ENCODE measurements at places on chromosomes 6 and 20.

- no peak for DNase-seq
These were observed 148.0 kb upstream of the LRFN2 start for GRCh38 chr6:40735121-40735520.

DNA sequence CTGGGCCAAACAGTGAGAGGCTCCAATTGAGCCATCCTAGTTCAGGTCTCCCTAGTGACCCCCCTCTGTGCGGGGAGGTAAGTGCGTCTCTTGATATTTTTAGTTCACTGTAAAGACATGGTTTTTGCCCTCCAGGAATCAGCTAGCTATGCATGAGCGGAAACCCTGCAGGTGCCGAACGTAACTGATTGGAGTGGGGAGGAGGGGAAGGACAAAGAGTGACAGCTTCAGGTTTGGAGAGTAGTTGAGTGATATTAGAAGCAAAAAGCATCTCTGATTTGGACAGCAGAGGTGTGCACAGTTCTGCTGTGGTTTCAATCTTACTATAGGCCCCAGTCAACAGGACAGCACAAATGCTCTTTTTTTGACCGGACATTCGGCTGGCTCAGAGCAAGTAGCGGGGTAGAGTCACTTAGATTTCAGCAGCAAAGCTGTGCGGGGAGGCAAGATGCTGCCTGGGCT lies 31.8 kb downstream of the TBC1D7 start:
- no peak for DNase-seq

DNA sequence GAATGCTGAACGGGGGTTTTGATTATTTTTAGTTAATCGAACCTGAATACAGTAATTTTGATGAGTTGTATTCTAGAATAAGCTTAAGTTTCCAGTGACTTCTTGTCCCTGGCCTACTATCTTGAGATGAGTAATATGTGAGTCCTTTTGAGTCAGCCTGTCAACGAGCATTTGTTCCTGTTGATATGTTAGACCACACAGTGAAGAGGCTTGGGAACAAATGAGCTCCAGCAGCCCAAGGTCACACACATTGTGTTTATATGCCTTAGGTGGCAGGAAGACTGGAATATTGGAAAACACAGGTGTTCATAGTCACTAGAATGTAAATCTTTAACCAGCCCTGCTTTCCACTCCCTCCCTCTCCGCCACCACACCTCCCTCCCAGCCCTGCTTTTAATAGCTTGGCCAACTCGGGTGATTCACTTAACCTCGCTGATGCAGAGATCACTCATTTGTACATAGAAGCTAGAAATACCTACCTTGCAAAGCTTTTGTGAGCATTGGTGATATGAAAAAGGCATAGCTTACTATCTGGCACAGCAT lies 9.1 kb downstream of the SMPDL3A start:
- DNase-seq, result no peak

GRCh38 chr20:57759724-57760123 lies 49.9 kb upstream of the PMEPA1 start:
- DNase-seq, result no peak

GRCh38 chr20:46173652-46174468 lies 55.7 kb downstream of the CD40 start:
- no peak for DNase-seq

DNA sequence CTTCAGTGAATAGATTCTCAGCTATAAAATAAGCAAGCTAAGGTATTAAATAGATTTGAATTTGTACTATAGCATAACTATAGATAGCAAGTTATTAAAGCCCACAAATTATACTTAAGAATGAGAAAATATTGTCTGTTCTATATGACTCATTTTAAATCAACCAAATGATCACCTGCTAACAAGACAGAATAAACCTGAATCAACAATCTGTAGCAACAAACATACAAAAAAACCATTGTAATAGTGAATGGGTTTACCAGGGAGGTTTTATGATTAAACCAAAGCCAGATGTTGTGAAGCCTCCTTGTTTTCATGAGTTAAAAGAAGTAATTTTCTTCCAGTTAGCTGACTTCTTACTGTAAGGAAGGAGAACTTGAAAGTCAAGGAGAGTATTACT lies 71.9 kb upstream of the HTR1B start:
- DNase-seq, result no peak

DNA sequence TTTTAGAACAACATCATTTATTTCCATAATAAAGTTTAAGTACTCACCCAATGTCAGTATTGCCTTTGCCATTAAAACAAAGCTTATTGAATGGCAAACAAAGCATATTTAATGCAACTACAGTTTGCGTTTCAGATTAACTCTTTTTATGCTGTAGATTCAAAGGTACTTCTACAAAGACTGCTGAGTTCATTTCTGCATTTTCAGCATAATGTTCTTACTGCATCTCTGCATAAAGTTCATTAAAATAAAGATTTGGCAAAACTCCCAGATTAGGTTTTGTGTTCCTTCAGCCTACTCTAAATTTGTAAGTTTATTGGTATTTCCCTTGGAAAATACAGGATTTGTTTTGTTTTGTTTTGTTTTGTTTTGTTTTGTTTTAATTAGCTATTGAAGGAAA lies 359.4 kb downstream of the ADGRB3 start:
- no peak for DNase-seq

GRCh38 chr6:11229655-11230046 lies 2.8 kb downstream of the NEDD9 start:
- no peak for DNase-seq

DNA sequence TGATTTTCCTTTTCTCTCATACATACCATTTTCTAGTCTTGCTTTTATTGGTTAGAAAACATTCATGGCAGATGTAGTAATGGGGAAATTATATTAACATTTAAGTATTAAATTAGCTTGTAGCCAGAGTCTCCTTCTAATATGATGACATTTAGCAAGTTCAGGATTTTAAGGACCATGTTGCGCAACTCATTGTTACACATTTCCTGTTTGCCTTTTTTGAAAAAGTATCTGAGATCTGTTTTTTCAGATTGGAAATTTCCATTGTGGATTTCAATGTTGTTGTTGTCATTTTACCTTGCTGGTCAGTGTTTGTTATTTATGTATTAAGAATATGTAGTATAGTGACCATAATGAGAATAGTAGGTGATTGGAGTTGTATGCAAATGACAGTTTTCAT lies 38.7 kb downstream of the CDKAL1 start:
- DNase-seq, result no peak

DNA sequence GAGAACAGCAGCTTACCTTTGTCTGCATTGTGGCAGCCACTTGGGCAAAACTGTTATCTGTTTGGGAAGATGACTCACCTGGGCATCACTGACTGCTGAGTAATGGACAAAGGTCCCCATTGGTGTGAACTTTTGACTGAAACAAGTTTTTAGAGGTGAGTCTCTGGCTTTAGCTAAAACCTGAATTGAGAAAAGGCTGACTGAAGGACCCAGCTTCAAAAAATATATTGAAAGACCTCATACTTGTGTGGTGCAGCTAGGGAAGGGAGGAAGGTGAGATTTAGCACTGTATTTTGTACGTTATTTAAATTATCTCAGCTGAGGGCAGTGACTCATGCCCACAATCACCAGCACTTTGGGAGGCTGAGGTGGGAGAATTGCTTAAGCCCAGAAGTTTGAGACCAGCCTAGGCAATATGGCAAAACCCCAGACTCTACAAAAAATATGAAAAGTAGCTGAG lies 4.5 kb upstream of the CITED2 start:
- peak; percentile 19 for DNase-seq

- no peak for DNase-seq
These were observed 21.2 kb downstream of the NHLRC1 start for GRCh38 chr6:18101271-18101670.

GRCh38 chr20:25008388-25009217 lies 16.1 kb upstream of the APMAP start:
- DNase-seq, result no peak

DNA sequence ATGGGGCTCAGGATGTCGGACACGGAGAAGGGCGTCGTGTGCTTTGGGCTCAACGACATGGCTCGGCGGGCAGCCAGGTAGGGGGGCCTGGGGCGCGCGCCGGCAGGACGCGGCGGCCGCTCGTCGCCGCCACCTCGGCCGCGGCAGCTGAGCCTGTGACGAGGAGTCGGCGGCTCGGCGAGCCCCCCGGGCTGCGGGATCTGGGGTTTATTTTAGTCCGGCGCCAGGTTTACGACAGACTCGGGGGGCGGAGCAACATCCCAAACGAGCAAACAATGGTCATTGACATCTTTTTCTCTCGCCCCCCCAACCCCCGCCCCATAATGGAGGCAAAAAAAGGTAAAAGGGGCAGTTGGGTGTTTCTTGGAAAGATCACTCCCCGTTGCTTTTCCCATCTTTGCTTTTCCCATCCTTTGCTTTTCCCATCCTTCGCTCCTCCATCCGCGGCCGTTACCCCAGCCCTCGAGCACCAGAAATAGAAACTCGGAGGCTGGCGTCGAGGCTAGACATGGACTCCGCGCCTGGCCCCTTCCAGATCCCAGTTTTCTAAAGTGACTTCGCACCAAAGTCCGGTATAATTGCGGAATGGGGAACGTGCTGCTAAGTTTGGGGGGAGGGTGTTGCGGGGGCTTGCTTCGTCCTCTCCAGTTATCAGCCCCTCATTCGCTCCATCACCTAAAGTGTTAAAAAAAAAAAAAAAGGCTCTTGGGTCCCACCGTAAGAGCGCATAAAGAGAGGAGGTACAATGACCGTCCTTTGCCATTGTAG lies at the start of gene NKX2-4:
Gene NKX2-4 (minus strand): TSS at position 186 of the 768 bp plus-strand sequence. CDS start 127 bp downstream, at position 59.
- DNase-seq, result no peak

DNA sequence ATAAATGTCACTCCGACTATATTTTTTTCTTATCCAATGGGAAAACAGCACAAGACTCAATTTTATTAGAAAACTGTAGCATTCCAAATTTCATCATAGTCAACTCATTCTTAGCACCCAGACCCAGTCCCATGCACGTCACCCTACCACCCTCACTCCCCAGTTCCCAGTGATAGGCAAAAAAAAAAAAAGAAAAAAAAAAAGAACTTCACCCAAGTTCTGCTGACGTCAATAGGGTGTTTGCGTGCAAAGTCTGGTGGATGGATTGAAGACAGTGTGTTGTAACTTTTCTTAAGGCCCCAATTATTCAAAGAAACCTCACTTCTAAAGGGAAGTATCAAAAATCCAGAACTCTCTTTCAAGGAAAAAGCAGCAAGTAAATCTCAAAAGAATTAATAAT lies 213.9 kb upstream of the PRDM1 start:
- no peak for DNase-seq

DNA sequence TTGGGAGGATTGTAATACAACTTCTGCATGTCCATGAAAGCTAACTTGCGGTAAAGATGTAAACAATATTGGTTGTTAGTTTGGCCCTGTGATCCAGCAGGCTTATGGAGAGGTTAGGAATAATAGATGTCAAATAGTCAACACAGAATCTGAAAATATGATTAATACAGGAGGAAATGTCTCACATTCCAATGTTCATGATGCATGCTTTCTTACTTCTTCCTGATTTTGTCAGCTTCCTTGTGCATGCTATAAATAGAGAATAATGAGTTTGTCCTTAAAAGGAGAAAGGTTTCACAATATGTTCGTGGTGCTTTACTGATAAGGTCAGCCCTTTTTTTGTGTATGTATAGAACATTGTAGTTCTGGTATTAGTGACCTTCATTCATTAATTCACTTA lies 136.7 kb downstream of the MMUT start:
- DNase-seq, result no peak

DNA sequence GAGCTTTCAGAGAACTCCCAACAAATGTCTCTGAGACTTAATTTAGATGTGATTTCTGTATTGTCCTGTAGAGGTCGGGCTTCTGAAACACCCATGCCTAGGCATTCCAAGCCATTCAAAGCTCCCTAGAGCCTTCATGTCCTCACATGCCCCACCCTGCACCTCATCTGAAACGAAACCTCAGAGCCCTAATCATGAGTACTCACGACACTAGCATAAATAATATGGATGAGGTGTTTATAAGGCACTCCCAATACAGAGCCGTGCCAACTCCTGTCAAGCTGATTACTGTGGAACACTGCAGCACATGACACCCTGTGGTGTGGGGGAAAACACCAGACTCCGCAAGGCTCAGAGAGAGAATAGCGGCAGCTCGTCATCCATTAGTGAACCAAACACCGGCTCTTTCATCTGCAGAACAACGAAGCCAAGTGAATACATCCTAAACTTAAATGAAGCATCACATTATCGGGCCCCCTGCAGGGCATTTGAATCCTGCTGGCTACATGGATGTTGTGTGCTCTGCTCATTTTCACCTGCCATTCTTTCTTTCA lies 83.8 kb downstream of the FNDC1 start:
- no peak for DNase-seq

DNA sequence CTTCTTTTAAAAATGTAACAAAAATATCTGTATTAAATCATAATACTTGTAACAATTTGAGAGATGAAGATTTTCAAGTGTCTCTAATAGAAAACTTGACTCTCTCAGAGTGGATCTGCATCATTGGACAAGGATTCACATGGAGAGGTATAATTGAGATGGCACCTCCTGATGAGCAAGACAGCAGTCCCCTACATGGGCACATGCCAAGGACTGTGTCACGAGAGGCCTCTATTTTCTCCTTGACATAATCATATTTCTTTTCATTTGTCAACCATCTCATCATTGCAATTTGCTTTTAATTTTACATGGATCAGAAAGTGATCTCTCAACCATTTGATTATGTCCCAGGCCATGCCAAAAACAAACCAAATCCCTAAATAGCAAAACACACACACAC lies 206.8 kb upstream of the THEMIS start:
- no peak for DNase-seq

GRCh38 chr6:490251-491037 lies 98.9 kb downstream of the IRF4 start:
- no peak for DNase-seq

- DNase-seq, result peak; percentile 57
These were observed 12.7 kb upstream of the BAK1 start for GRCh38 chr6:33592595-33593413.

GRCh38 chr20:6920991-6921613 lies 153.6 kb downstream of the BMP2 start:
- DNase-seq, result no peak

- no peak for DNase-seq
These were observed 16.9 kb upstream of the SLC22A23 start for GRCh38 chr6:3473773-3474172.

GRCh38 chr6:21864206-21864605 lies 270.7 kb downstream of the SOX4 start:
- DNase-seq, result no peak

DNA sequence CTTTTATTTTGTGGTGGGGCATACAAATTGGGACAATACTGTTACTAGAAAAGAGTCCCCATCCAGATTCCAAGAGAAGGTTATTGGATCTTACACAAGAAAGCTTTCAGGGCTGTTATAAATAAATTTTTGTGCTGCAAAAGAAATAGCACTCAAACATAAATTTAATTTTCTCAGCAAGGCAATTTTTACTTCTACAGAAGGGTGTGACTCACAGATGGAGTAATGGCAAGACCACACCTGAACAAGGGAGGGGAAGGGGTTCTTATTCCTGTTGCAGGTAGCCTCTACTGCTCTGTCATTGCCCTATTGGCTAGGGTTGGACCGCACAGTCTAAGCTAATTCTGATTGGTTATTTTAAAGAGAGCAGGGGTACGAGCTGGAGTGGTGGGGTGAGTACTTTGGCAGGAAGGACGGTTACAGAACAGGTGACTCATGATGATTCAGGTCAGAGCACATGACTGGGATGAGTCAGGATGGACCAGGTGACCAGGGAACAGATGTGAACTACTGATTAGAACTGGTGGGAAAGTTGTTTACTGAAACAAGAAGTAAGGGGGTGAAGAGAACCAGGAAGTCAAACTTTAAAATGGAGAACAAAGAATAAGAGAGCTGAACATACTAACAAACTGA lies 41.1 kb downstream of the CNR1 start:
- DNase-seq, result no peak

All from activated naive CD8-positive, alpha-beta T cell treated with anti-CD3 and anti-CD28 coated beads, Interleukin-2, amount 50 U/mL, for 24 hours (primary cell).